NB4 (cell line): ENCODE measurements at places on chromosomes 3 and 15.
A peak's percentile ranks its signal among the peaks of the same experiment; 100 is the strongest.

DNA sequence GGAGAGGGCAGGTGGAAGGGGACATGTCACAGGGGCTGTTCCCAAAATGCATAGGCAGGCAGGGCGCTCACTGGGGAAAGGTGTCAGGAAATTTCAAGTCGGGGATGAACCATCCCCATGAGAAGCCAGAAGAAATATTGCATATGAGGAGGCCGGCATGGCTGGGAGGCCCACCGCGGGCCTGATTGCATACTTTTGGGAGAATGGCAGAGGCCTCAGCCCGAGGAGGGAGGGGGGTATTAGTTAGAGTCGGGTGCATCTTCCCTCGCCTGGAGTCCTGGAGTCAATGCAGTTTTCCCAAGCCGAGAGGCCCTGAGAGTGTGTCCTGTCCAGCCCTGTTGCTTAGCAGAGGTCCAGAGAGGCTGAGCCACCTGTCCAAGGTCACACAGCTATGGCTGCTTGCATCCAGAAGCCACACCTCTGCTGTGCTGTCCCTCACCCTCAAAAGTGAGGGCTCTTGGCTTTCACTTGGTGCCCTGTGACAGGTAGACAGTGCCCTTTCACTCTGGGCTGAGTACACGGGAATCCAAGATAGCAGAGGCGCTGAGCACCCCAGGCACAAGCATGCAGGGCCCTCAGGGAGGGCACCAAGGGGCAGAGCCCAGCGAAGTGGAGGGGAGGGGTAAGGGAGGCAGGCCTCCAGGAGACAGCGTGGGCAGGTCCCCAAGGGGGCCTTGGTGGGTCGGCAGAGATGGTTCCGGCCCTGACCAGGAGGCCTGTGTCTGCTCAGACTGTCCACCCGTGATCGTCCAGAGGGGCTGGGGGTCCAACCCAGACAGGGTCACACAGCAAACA, 48.5 kb downstream of the GRIP2 start:
- no peak for DNase-seq

- no peak for DNase-seq
Measured at GRCh38 chr15:73818308-73818985, 54.9 kb upstream of the TBC1D21 start.

- no peak for DNase-seq
Measured at GRCh38 chr3:58383476-58383875, 50.2 kb downstream of the PDHB start.

DNA sequence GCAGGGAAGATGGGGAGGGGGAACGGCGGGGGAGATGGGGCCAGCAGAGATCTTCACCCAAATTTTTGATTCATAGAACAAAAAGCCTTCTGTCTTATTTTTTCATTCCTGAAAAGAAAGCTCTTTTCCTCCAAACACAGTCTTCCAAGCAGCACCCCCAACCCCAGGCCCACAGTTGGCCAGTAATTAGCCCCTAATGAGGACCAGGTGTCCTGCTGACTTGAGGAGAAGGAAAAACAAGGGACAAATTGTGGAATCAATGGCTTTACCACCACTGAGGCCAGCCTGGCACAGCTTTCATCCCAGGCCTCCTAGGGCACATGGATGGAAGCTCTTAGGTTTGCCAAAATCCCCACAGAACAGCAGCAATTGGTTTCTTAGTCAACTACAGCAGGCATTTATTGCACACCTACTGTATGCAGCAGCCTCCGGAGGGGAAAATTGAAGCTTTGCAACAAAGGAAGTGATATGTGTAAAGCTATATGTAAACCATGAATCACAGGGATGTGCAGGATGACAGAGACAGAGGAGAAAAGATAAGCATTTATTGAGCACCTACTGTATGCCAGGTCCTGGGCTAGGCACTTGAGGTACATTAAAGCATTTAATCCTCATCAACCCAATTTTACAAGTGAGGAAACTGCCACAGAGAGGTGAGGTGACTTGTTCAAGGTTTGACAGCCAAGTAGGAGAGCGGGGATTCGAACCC, 199.5 kb downstream of the TBC1D2B start:
- DNase-seq: no peak

GRCh38 chr15:89998141-89998661, 2.9 kb upstream of the ZNF710 start:
- DNase-seq: peak; percentile 50

DNA sequence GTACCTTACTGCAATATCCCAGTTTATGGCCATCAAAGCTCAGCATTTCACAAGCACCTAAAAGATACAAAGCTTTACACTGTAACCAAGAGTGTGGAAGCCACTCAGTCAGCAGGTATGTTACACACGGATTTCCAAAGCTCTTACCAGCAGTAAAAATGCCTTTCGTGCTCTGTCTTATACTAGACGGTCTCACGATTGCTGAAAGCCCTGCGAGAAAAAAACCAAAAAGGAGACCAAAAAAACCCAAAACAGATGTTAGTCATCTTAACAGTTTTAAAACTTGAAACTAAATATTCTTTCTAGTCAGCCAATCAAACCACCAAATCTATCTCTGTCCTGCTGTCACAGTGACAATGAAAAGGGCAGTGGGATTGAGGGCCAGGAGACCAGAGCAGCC, 39.0 kb downstream of the TAMM41 start:
- no peak for DNase-seq

DNA sequence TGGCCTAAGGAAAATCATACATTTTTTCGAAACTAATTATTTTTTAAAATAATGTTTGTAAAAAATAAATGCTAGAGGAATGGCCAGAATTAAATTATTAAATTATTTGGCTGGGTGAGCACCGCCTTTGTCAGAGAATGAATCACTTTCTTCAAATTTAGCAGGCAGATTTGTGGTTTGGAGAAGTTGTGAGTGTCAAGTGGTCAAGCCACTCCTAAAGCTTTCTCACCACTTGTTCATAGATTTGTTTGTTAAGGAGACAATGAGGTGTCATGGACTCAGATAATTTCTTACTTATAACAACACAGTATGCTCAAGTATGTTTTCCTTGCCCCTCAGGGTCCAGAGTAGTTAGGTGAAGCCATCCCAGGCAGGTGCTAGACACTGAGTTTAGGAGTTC, 196.2 kb downstream of the TUSC7 start:
- DNase-seq: no peak

GRCh38 chr3:30779686-30780287, 114.7 kb downstream of the GADL1 start:
- peak; percentile 52 for DNase-seq

DNA sequence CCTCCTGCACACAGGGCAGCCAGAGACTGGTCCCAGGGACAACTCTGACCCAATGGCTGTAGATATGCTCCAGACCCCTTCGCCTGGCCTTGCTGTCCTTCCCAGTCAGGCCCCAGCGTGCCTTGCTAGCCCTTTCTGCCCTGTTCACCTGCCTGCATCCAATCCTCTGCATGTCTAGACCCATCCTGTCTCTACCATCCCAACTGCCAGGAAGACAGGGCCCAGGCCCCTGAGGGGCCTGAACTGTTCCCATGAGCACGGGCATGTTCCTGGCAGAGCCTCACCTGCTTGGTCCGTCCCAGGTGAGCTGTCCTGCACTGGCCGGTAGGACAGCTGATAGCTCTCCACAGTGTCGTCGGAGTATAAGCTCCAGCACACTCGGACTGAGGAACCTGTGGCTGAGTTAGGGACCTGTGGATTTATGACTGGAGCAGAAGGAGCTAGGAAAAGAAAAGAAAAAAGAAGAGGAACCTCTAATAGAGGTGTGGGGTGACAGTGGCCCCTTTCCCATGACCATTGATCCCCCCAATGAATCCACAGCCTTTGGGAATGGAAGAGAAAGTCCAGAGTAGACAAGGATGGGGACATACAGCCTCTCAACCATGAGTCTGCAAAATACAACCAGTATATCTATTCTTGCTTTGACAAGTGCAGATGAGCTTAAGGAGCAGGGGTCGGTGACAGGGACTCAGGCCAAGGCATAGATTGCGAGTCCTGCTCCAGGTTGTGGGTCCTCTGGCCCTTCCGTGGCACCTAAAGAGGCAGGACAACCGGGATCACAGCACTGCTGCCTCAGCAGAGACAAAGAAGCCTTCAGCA, 33.9 kb downstream of the FSD2 start:
- DNase-seq: no peak

- DNase-seq: no peak
Measured at GRCh38 chr3:56919797-56920195, 118.0 kb upstream of the ARHGEF3 start.

DNA sequence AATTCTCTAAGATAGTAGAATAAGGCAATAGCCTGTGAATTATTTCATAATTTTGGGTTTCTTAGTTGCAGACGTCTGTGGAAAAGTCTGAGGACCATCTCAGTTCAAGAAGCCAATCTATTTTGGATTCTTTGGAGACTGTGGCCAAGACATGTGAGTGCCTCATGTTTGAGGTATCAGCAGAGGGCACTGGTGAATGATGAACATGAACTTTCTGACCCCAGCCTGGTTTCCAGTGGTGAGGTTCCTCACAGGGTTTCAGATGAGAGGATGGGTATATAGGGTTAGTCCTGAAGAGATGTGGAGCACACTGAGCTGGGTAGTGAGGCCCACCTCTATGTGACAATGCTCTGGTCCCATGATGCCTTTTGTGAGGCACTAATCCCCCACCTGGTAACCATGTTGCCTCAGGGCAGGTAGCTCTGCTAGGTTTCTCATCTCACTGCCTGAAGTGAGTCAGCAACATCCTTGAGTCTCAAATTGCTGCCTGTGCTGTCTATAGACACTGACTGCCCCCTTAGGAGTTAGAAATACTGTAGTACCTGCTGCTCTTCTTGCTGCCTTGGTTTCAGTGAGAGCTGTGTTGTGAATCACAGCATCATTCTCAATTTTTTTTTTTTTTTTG, 32.3 kb downstream of the C3orf62 start:
- DNase-seq: peak; percentile 43

DNA sequence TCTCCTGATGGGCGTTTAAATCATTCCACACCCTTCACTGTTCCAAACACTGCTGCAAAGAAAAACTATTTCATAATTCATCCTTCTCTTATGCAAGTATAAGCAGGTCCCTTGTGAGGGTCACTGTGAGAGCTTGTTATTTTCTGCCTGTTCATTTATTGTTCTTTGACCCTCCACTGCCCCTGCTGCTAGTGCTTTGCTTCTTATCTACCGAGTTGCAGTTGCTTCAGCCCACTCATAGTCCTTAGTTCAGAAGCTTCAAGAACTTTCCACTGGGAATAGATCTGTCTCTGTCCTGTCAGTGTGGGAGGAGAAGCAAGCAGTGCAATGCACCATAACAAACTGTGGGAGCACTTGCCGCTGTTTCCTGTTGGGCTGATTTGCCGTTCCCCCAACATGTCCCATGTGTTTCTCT, 39.8 kb downstream of the RIOX2 start:
- peak; percentile 63 for DNase-seq

GRCh38 chr3:69938931-69939330, 60.6 kb upstream of the SAMMSON start:
- DNase-seq: no peak

DNA sequence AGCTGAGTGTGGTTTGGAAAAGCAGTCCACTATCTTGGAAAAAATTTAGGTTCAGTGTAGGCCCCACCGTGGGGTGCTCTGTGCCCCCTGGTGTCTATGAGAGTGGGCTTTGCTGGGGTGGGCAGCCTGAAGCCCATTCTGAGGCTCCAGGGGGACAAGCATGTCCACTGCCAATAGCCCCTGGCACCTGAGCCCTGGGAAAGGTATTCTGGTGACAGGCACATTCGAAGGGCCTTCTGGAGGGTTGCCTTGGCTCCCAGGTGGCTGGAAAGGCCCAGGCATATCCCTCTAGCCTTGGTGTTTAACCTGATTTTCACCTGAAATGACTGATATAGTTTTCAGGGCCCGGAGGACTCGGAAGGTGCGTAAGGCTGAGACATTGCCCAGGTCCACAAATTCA, 36.1 kb downstream of the SCN5A start:
- no peak for DNase-seq

DNA sequence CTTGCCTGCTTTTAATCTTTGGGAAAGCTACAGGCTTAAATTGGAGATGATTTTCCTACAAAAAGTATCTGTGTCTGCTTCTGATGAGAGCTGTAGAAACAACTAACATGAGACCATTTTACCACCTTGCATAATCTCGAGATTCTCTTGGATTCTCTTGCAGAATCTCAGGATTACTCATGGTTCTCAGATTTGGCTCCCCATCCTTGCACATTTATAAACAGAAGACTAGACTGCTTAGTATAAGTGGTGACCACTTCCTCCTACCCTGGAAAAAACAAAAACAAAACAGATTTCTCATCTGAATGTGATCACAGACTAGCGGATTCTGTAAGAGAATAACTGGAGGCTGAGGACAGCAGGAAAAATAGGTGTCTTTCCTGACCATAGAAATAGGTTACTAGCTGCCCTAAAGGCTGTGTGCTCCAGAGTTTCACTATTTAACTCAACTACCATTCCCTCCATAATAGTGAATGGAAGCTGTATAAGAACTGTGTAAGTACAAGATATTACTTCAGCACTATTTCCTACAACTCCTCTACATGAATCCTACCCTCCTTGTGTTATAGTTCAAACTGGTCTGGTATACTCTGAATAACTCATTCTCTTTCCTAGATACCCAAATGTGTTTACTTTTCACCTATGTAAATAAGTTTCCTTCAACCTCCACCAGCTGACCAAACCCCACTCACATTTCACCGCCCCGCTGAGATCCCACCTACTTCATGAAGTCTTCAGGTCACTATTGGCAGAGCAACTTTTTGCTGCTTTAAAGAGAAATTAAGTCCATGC, 122.2 kb upstream of the C2CD4B start:
- DNase-seq: no peak

- DNase-seq: no peak
Measured at GRCh38 chr3:152860736-152861135, 25.8 kb downstream of the P2RY1 start.

DNA sequence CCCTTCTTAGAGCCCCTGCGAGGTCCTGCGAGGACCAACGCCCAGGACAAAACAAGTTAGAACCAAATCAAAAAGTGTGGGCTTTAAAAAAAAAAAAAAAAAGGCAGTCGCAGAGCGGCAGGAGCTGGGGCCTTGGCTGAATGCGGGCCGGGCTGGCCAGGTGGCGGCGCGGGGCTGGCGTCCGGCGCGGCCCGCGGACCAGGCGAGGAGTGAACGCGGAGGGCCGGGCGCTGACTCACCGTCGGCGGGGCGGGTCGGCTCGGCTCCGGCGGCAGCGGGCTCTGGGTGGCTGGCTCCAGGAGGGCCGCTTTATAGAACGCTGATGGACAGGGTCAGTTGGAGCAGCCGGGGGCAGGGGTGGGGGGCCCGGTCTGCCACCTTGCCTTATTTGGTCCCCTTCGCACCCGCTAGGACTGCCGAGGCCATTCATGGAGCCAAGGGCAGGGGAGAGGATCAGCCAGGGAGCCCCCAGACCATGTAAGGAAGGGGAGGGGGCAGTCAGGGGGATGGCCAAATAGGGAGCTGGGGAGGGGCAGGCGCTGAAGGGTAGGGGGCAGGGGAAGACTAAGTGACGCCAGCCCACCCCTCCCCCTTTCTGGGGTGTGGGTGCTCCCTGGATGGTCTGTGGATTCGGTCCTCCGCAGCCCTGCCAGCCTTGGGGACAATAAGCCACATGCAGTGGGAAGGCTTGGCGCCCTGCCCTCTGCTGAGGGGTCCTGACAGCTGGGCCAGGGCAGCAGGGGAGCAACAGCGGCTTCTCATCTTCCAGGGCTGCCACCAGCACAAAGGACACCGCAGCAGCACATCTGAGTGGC, at the start of gene ACTC1:
Gene ACTC1, minus strand, starts transcription at position 283 of the 815 bp plus-strand sequence. CDS start 741 bp downstream, outside the sequence.
- no peak for DNase-seq
